ENCODE measurements at places on chromosomes 11 and 22.

DNA sequence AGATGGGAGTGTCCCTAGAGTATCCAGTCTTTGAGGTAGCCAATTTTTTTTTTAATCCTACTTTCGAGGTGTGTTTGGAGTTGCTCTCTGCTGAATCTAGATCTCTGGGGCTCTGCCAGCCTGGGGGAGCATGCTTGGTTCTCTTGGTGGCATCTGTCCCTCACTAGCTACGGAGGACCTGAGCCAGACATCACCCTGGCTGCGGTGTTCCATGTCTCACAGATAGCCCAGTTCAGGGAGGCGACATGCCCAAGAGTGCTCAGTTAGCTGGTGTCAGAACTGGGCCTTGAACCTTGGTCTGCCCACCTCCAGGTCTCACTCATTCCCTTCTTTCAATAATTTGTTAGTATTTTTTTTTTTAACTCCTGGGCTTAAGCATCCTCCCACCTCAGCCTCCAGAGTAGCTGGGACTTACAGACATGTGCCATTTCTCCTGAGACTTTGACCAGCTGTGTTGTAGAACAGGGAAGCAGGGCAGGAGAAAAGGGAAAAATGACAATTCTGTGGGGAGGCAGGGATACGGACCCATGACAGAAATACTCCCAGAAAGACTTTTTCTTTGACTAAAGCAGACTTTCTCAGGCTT lies 621 bp downstream of the HMOX1 start:
- DNase-seq, result no peak

GRCh38 chr11:125223901-125224361 lies 59.4 kb downstream of the PKNOX2 start:
- DNase-seq, result no peak

DNA sequence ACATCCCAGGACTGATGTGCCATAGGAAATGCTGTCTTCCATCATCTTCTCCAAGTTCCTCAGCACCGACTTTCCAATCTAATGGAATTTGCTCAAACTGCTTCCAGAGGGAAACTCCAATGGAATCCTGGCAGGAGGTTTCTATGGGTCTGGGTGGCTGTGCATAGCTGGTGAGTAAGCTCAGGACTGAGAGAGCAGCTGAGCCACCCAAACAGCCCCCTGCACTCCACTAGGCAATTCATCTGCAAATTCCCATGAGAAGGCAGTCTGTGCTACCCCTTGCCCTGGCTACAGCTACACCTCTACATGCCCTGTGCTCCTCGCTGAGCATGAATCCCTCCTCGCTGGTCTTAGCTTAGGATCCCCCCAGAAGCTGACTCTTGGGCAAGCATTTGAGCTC lies 127.9 kb upstream of the CSNK2A3 start:
- no peak for DNase-seq

DNA sequence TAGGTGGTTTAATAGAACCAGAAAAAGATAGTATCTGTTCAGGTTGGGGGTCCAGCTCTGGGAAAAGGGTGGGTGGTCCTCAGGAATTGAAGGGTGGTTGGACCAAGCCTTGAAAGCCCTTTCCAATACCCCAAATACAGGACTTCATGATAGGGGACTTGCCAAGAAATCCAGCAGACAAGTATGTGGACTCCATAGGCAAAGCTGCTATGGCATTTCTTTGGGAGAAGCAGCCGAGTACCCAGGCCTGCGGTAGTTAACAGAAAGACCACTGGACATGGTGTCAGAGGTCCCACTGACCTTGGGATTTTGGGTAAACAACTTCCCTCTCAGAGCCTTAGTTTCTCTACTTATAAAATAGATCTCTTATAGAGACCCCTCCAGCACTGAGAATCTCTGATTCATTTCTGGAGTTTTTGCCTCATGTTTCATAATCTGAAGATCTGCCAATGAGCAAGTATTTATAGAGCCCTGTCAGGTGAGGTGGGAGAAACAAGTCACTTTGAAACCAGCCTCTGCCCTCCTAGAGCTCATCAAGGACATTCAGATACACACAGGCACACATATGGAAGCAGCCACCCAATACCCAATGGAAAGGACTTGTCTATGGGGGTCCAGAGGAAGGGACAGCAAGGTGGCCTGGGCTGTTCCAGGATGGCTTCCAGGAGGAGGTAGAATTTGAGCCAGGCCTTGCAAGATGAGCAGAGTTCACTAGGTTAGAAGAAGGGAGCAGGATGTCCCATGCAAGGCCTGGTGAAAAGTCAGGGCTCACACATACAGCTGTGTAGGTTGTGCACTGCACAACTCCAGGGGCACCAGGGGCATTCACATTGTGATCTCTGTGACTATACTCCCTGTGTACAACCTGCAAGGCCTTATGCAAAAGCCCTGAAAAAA lies 31.0 kb upstream of the ACCSL start:
- no peak for DNase-seq

DNA sequence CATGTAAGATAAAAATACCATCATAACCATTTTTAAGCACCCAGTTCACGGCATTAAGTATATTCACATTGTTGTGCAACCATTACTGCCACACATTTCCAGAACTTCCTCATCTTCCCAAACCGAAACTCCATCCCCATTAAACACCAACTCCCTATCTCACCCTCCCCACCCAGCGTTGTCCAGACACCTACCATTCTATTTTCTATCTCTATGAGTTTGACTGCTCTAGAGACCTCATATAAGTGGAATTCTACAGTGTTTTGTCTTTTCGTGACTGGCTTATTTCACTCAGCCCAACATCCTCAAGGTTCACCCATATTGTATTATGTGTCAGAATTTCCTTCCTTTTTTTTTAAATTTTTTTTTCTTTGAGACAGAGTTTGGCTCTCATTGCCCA lies 45.2 kb downstream of the PPFIA1 start:
- no peak for DNase-seq

- DNase-seq, result no peak
Observed at GRCh38 chr11:8294251-8294935, 30.7 kb upstream of the LMO1 start.

- DNase-seq, result peak; percentile 59
Observed at GRCh38 chr11:46120346-46121300, 631 bp downstream of the PHF21A start.
